NCI-H187 treated with DMSO at 0.1 percent for 48 hours (cell line): ENCODE measurements at places on chromosomes 12 and 14.

GRCh38 chr12:26767865-26768264, 65.1 kb downstream of the ITPR2 start:
- no peak for DNase-seq

GRCh38 chr12:82019533-82019932, 260.4 kb upstream of the PPFIA2 start:
- DNase-seq: no peak

- DNase-seq: no peak
Observed at GRCh38 chr12:34399631-34400410, 377.5 kb downstream of the ALG10 start.

DNA sequence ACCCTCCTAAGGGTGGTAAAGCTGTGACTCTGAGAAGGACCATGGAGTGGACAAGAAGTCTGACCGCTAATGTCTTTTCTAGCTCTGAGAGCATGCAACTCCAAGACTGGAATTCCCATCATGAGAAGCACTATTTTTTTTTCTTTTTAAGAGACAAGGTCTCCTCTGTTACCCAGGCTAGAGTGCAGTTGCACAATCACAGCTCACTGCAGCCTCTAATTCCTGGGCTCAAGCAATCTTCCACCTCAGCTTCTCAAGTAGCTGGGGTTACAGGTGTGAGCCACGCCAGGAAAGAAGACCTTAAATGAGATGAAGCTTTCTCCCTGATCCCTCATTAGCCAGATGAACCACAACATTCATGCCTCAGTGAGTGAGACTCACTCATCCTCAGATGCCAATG, 19.2 kb downstream of the VDR start:
- no peak for DNase-seq

DNA sequence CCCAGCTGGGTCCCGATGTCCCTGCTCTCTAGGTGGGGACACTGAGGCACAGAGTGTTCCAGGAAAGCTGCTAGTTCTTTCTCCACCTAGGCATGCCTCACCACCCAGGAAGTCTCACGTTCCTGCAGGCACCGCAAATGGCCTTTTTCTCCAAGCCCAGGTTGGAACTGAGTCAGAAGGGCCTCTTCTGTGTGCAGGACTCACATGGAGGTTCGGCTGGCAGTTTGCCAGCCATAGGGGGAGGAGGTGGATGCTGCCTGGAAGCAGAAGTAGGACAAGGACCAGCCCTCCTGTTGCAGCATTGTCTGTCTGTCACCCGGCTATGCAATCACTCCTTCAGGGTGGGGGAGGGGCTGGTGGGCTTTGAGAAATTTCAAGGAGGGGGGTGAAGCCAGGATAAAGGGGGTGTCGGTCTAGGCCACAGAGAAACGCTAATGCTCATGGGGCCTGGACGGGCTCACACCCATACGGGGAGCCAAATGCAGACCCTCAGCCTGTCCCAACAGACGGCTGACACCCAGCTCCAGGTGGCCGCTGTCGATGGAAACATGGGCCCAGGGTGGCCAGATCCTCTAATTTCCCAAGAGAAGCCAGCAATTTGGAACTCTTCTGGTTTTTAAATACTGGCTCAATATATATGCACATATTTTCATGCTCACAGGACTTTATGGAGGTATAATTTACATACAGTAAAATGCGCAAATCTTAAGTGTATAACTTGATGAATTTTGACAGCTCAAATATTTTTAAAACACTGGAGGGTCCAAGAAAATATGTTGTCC, 120.5 kb downstream of the PHETA1 start:
- DNase-seq: no peak

GRCh38 chr12:119113496-119113986, 65.2 kb upstream of the HSPB8 start:
- DNase-seq: no peak

DNA sequence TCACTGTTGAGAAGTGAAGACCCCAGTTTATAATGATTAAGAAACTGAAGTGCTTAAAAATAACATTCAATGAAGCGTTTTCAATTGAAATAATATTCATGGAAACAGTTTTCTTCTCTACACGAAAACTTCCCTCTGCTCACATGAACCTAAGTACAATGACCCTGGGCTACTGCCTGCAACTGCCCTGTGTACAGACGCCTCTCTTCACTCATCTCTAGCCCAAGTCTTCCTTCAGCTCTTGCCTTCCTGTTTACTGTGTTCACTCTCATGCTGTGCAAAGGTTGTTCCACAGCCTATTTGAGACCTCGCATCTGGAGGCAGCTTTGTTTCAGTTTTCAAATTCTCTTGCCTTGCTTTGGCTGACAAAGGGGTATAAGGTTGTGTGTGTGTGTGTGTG, 100.8 kb downstream of the GRIN2B start:
- DNase-seq: no peak

- DNase-seq: no peak
Observed at GRCh38 chr12:75308279-75308678, 21.8 kb downstream of the CAPS2 start.

GRCh38 chr14:71592361-71592760, 339.9 kb upstream of the RGS6 start:
- DNase-seq: no peak

DNA sequence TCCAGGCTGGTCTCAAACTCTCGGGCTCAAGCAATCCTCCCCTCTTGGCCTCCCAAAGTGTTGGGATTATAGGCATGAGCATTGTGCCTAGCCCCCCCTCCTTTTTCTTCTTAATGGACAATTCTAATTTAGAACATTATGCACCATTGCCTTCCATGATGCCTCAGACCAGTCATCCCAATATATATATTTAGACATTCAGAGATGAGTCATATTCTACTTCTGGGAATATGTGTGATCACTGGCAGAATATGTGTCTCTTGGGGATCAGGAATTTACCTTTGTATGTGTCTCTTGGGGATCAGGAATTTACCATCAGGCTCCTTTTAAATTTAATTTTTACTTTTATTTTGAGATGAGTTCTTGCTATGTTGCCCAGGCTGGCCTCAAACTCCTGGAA, 7.5 kb upstream of the CCDC177 start:
- DNase-seq: no peak

GRCh38 chr12:90572778-90573177, 382.2 kb downstream of the CCER1 start:
- no peak for DNase-seq

DNA sequence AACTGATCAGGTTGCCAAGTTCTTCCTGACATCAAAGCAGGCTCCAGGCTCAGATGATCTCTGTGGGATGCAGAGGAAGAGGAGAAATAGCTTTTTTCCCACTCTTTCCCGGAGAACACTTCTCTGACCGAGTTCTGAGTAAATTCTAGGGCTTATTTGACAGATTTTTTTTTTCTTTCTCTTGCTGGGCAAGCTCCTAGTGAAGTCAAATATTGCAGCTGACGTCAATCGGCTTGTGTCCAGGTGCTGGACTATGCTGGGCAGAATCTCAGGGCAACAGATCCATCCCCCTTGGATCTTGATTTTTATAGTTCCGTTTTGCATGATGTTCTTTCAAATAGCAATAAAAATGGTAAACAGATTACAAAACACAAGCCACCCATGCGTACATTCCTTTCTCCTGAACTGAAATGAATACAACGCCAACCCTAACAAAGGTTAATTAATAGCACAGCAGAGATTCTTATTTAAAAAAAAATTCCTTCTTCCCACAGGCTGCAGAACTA, 182.2 kb downstream of the NOVA1 start:
- DNase-seq: no peak

DNA sequence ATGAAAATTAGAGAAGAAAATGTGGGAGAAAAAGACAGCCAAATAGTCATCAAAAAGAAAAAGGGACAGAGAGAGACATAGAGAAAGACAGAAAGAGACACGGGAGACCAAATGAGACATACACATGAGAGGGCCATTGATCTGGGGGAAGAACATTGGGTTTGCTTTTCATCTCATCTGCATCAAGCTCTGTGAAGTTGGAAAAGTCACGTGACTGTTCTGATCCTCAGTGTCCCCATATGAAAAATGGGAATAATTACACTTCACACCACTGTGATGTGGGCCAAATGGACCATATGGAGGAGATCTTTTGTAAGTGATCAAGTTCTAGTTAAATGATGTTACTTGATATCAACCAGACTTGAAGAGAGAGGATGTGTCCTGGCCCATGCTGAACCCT, 147.1 kb upstream of the NRXN3 start:
- DNase-seq: no peak

GRCh38 chr14:65038966-65039365, 52.3 kb downstream of the FNTB start:
- DNase-seq: no peak

DNA sequence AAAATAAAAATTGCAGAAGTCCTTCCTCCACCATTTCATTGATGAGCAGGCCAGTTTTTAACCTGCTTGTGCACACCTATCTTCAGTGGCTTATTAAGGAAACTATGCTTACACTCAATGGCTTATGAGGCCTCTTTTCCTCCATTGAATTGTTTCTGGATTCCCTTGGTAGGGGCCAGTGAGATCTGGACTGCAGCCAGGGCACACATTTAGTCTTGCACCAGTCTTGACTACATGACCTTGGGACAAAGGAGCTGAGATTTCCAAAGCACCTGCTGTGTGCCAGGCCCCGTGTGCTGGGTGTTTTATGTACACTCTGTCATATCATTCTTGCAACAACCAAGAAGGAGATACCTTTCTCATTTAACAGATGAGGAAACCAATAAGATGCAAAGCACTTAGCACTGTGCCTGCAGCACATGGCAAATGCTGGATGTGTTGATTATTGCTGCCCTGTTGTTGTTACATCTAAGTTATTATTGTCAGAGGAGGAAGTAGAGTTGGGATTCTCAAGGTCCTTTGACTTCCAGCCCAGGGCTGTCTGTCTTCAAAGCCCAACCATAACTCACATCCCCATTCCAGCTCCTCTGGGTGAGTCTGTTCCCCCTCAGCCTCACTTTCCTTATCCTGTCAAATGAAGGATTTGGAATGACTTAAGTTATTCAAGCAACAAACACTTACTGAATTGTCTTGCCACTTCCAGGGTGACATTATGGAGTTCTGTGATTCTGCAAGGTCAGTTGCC, 31.6 kb upstream of the RIN3 start:
- DNase-seq: no peak

DNA sequence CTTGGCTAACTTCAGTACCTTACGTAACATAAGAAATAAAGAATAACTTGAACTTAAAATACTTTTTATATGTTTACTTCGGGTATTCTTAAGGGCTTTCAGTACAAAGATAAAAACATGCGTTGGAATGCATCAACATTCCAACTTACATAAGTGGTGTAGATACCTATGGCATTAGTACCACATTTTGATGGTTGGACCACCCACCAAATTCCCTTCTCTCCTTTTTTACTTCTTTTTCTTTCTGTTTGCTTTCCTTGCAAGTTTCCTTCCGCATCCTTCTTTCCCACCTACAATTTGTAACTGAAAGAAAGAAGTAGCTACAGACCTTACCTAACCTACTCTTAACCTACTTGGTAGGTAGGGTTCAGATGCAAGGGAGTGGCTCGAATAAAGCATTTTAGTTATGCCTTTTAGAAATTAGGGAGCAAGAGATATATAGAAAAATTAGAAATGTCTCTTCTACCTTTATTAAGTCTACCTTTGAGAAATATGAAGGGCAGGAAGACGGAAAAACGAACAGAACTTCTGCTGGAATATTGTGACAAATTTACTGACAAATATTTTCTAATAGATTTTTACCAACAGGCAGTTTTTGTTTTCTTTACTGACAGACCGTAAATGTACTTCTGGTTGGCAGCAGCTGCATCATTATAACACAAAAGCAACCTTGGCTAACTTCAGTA, 2.1 kb upstream of the ARHGAP5 start:
- DNase-seq: no peak

- DNase-seq: no peak
Observed at GRCh38 chr12:34304001-34304400, 281.7 kb downstream of the ALG10 start.

GRCh38 chr12:10171973-10172728, at the start of gene OLR1:
OLR1 (minus strand) TSS chr12:10172132; CDS start chr12:10172077, 55 bp downstream.
- no peak for DNase-seq
